Bone marrow (tissue), 2 donors: ENCODE measurements at places on chromosomes 1 and 21.
A peak's percentile ranks its signal among the peaks of the same experiment; 100 is the strongest.

GRCh38 chr21:42233067-42233961, 14.4 kb downstream of the ABCG1 start:
- DNase-seq, result peak; percentile 12

- no peak for DNase-seq
Measured at GRCh38 chr1:22330092-22330759, 121.4 kb upstream of the ZBTB40 start.

DNA sequence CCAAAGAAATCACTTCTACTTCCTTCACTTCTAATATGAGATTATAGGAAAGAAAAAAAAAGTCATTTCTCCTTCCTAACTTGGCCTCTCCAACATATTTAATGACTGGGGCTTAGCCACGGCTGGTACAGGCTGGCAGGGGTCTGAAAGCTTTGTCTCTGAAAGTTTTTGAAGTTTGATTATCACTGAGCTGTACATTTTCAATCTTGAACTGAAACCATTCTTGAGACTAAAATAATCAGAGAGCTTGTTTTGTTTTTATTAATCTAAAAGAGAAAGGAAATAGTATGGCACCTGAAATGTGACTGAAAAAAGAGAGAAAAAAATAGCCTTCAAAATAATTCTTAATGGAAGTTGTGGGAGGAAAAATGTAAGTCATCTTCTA, 3.8 kb upstream of the KRTAP19-8 start:
- no peak for DNase-seq

GRCh38 chr1:24932284-24932683, 2.2 kb upstream of the RUNX3 start:
- no peak for DNase-seq

DNA sequence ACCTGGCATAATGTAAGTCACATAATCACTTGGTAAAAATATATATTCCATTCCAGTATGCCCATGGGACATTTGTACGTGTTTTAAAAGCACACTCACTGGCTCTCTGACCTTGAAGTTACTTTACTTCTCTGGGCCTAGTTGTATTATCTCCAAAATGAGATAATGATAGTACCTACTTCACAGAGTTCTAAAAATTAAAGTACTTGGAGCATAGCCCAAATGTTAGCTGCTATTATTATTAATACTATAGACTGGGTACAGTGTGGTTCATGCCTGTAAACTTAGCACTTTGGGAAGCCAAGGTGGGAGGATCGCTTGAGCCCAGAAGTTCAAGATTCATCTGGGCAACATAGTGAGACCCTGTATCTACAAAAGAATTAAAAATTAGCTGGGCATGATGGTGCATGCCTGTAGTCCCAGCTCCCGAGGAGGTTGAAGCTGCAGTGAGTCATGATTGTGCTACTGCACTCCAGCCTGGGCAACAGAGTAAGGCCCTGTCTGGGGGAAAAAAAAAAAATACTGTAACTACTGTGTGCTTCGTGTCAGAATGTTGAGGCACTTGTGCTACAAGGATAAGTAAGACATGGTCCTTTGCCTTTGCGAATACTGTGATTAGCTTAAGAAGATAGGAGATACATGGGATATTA, 45.7 kb downstream of the TDRD5 start:
- DNase-seq, result no peak

DNA sequence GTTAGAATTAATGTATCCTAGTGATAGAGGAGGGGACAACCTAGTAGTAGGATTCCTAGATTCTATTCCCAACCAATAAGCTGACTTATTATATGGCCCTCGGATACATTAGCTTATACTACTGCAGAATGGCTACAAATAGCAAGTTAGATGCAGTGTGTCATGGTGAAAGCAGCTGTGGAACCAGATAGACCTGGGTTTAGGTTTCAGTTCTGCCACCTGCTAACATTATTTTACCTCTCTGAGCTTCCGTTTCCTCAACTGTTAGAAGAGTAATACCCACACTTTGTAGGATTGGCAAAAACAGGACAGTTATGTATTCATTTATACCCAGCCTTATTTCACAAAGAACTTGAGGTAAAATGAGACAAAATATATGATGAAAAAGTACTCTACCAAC, 21.6 kb upstream of the MAGOH start:
- no peak for DNase-seq

GRCh38 chr1:205488074-205488723, 16.3 kb upstream of the CDK18 start:
- peak; percentile 73 for DNase-seq

- no peak for DNase-seq
Measured at GRCh38 chr1:234279021-234279420, 94.2 kb upstream of the COA6 start.

DNA sequence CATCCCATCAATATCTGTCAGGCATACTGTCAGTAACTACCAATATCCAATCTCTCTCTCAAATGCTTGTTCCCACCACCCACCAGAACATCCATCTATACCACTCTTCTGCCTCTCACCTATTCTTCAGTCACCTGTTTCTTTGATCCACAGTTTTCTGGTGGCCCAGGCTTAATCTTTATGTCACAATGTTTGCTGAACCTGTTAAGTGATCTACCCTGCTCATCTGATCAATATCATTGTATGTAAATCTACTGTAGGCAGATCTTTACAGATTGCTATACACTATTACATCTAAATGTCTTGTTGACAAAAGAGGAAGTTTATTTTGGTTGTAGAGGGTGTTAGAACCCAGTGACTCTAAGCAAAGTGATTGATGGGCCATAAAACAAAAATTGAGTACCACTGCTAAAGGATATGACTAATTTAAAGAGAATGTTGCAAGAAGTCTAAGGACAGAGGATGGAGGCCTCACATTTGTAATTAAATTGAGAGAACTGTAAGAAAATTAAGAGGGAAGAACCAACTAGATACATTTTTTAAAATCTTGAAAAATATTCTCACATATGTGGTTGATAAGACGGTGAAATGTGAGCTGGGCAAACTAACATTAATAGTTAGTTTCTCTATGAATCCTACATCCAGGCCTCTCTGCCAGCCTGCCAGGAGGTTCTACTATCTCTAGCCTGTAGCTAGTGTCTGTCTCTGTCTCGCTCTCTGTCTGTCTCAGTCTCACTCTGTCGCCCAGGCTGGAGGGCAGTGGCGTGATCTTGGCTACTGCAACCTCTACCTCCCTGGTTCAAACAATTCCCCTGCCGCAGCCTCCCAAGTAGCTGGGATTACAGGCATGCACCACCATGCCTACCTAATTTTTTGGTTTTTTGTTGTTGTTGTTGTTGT, 34.1 kb downstream of the EGLN1 start:
- DNase-seq, result peak; percentile 92

DNA sequence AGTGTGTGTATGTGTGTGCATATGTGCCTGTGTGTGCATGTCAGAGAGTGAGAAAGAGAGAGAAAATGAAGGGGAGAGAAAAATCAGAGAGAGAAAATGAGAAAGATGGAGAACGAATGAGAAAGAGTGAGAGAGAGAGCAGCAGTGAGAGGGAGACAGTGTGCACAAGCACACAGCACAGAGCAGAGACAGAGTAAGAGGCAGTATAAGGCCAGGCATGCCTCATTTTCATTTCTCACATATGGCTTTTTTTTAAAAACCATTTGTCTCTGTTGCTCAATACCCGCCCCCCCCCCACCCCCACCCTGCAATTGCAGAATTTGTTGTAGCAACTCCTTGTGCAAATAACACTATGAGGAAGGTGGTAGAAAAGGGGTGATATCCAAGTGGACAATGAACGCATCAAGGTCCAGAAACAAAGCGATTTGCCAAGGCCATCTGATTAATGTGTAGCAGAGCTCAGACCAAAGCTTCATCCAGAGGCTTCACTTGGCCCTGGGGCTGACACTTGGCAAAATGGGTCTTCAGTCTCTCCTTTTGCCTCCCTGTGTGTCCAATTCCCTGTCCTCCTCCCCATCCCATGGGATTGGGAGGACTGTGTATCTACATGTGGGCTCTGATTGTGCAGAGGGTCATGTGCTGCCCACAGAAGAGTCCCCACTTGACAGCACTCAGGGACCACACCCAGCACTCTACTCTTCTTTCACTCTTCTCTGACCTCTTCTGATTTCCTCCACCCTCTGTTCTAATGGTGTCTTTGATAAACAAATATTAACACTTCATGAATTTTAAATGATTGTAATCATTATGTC, 38.9 kb upstream of the HSD3B1 start:
- DNase-seq, result no peak

- no peak for DNase-seq
Measured at GRCh38 chr1:29266912-29267311, 30.6 kb downstream of the PTPRU start.

DNA sequence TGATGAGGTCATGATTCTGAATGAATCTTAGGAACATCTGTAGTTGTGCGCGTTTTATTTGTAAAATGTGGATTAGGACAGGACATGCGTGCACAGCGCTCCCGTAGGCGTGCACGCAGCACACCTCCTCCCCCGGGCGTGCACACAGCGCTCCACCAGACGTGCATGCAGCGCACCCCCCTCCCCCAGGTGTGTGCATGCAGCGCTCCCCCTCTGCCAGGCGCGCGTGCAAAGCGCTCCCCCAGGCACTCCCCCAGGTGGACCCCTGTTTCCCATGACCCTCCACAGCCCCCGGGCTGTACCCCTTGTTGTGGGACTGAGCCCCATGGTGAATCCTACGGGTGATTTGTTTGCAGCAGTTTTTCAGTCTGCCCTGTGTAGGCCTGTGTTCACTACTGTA, 61.6 kb downstream of the S100B start:
- no peak for DNase-seq

GRCh38 chr21:33650929-33651509, 8.7 kb downstream of the ITSN1 start:
- no peak for DNase-seq

DNA sequence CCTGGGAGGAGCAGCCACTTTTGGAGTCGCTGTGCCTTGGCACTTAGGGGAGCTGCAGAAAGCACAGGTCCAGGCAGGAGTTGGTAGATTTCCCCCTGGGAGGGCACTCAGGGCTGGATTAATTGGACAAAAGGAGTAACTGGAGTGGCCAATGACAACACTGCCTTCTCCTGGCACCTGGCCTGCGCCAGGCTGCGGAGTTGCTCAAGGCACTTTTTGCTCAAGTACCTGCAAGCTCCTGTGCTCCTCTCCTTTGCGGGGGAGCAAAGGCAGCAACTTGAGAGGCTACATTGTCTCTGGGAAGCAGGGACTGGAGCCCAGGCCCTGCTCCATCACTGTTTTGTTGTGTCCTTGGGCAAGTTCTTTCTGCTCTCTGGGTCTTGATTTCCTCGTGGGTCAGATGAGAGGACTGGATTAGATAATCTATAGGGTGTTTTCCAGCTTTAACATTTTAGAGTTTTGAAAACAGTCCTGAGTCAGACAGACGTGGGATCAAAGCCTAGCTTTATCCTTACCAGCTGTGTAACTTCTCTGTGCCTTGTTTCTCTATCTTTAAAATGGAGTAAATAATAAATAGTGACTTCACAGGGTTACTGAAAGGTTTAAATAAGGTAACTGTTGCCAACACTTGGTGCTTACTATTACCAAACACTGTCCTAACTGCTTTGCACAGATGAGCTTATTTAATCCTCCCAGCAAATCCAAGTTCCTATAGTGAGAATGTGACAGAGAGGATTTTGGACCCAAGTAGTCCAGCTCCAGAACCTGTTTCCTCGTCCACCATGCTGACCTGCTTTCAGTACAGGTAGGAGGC, 18.0 kb upstream of the GRHL3 start:
- no peak for DNase-seq

DNA sequence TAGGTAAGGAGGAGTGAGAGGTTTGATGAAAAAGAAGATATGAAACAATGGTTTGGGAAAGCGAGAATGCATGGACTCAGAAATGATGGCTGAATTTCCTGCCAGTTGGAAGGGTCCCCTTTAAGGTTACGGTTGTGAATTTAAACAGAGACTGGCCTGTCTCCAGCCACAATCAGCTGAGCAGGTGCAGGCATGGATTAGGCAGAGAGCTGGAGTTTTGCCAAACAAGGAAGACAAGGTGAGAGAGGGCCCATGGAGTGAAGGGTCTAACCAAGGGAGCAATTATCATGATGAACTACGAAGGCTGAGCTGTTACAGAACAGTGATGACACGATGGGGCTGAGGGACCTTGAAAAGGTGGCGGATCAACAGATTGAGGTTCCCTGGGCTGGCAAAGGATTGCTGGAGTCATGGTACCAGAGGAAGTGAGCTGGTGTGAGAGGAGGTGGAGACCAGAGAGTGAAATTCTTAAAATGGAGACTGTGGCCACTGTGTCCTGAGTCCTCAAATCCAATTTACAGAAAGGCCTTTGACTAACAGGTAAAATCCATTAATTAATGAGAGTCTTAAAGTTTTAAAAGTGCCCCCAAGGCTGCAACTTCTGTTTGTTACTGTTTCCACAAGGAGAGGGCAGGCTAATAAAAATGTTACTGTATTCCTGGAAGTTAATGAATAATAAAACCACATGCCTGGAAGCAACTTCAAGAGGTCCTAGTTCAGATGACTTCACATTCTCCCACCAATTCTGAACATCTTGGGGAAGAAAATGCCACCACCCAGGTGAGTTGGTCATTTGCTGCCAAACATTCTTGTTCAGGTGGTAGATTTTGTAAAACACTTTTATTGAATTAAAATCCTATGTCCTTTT, 41.5 kb downstream of the LHX9 start:
- DNase-seq, result no peak

GRCh38 chr1:209937996-209938959, at the start of gene SYT14:
TSS of gene SYT14 (plus strand) at chr1:209938217. CDS start at chr1:209938265, 48 bp downstream.
- no peak for DNase-seq

DNA sequence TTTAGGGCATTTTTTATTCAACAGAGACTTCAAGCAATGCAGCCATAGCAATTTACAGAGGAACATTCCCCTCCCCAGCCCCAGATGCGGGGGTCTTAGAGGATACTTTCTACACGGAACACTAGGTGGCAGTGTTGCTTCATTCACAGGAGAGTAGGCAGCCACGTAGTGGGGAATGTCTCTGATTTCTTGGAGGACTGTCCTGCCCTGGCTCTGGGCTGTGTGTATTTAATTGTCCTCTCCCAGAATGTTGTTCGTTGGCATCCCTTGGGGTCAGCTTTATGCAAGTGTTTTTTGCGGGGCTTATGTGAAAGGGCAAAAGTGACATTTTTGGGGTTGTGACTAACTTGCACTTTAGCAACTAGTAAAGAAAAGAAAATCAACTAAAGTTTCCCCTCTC, 96.9 kb downstream of the PAPPA2 start:
- peak; percentile 3 for DNase-seq

DNA sequence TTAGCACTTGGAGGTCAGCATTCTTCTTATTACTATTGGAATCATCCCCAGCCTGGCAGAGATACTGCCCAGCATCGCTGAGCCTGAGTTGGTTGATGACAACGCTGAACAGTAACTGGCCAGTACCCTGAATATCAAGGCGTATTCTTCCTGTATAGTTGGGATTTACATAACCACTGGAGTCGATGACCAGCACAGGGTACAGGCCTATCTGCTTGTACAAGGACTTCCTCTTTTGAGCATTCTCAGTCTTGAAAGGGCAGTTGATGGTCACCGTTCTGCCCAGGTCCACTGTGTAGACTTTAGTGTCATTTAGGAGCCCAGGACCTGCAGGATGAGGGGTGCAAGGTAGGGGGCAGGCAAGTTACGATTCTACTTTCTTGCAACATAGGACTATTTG, 8.8 kb downstream of the PIGR start:
- no peak for DNase-seq

GRCh38 chr1:155873860-155874259, 14.5 kb downstream of the SYT11 start:
- no peak for DNase-seq
